ENCODE measurements at places on chromosomes 7 and 10.
A peak's percentile ranks its signal among the peaks of the same experiment; 100 is the strongest.

GRCh38 chr7:43112941-43113621, 634 bp downstream of the HECW1 start:
- no peak for DNase-seq

- no peak for DNase-seq
Measured at GRCh38 chr7:103989200-103989784, at the start of gene RELN. Gene RELN (minus strand): TSS chr7:103989658. CDS start chr7:103989356, 302 bp downstream.

GRCh38 chr7:45225311-45225947, 67.8 kb downstream of the RAMP3 start:
- DNase-seq = no peak

DNA sequence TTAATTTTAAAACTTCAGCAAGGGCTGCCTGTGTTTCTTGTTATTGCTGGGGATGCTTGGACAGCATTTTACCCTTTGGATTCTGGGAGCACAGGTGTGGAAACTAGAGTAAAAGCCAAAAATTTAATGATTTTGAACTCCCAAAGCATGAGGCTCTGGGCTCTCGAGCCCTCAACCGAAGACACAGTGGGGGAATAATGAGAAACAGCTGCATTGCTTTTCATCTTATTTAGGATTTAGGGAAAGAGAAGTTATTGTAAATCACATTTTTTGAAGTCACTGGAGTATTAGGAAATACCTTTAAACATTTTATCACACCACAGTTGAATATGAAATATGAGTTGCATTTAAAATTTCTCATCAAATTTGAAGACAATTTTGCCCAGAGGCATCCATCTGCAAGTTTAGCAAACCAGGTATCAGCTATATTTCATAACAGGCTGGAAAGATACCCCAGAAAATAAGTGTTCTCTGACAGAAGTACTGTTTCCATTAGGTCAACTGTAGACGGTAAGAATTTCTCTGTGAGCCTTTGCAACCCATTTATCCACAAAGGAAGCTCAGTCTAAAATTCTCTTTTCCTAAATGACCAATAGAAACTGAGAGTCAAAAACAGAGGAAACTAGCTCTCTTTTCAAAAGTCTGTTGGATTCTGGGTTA, 290.6 kb upstream of the PHYHIPL start:
- DNase-seq = no peak

DNA sequence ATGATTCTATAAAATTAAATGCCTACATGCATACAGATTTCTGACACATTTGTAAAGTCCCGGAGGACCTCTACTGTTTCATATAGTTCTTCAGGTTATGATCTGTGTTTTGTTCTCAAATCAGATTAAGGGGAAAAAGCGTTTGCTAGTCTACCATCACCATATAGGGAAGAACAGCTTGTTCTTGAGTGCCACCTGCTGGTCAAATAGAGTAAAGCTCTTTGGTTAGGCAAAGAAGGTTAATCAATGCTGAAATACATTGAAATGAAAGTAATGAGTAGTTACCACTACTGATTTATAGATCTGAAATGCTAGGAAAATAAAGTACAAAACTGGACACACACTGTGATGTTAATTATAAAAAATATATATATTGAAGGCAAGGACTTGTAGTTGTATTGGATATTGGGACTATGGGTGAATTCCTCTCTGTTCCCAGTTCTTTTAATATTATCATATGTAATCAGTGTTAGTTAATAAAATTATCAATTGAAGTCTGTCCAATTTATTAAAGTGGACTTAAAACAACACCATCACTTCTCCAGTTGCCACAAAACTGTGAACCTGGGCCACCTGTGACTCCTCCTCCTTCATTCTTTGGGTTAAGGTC, 72.6 kb upstream of the PDLIM1 start:
- no peak for DNase-seq

- DNase-seq = peak; percentile 44
Measured at GRCh38 chr10:80459047-80459865, 5.1 kb downstream of the TSPAN14 start.

DNA sequence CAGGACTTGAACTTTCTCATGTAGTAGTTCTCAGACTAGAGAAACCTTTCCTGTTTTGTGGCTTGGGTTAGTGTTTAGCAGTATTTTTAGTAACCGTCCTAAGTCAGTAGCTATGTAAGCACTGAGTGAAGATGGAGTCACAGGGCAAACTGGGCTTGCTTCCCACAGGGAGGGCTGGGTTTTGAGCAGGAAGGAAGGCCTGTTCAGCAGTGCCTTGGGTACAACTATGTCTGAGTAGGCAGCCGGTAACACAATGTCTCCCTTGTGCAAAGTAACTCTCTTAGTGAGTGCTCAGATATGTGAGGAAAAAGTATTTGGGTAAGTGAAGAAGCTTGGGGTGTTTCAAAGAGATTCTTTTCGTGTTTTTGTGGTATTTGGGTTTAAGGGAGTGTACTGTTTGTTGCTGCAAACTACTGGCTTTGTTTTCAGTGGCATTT, 96.4 kb downstream of the CCSER2 start:
- DNase-seq = no peak

DNA sequence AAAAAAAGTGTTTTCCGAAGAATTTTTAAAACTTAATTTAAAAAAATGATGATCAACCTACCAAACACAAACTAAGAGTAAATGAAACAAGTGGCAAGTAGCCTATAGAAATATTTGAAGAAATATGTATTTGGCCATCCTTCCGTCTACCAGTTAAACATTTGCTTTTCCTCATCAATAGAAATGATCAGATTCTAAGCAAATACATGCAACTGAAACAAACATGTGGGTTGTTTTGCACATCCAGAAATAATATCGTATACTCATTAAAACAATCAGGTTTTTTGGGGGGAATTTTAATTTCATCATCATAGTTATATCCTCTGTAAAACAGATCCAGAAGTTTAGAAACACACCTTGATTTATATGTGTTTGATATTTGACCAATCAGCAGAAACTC, 1011.7 kb downstream of the GATA3 start:
- no peak for DNase-seq

DNA sequence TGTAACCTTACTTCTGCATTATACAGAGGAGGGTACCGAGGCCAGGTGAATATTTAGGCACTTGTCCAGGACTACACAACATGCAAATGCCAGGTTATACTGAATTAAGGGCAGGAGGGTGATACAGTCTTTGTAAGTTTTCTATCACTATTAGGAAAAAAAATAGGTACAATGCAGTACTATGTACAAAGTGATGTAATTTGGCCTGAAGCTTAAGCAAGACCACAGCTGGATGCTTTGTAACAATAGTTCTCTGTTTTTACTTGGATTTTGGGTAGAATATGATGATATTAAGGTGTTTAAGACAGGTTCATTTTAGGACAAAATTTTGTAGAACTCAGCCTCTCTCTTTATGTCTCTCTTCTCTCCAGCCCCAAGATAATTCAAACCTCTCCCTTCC, 2.8 kb upstream of the NXPH1 start:
- DNase-seq = no peak

DNA sequence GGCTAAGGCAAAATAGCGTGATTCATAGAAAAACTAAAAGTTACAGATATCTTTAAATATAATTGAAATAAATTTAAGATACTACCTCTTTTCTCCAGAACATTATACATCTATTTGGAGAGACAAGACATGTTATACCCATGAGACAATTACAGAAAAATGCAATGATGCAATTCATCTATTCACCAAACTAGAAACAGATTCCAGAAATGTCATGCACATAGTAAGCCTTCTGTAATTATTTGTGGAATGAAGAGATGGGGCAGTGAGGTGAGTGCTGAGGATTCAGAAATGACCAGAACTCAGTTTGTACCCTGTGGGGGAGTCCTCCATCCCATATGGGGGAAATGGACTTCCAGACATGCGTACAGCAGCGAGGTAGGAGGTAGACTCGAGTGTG, 99.4 kb downstream of the MKX start:
- no peak for DNase-seq

- no peak for DNase-seq
Measured at GRCh38 chr7:150429699-150430098, 20.7 kb upstream of the GIMAP8 start.

DNA sequence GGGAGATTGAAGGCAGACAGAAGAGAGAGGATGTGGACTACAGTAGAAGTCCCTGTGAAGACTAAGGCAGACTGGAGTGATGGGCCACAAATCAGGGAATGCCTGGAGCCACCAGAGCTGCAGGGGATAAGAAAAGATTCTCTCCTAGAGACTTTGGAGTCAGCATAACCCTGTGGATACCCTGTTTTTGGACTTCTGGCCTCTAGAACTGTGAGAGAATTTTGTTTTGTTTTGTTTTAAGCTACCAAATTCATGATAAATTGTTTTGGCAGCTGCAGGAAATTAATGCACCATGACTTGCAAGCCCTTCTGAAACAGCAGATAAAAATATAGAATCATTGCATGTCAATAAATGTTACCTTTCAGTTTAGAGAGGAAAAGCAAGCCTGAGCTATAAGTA, 41.3 kb downstream of the INHBA start:
- no peak for DNase-seq

- DNase-seq = no peak
Measured at GRCh38 chr7:47884675-47885074, 63.6 kb downstream of the PKD1L1 start.

- no peak for DNase-seq
Measured at GRCh38 chr7:137981668-137982067, 20.2 kb downstream of the CREB3L2 start.
